ENCODE measurements at places on chromosomes 16 and 17. TPM values are rescaled to one million over a fixed set of nuclear protein-coding genes. Genes with fewer than 3 reads are reported as not detected.

GRCh38 chr17:78769196-78769773 lies 12.8 kb downstream of the CYTH1 start:
- no peak for DNase-seq

GRCh38 chr17:75277664-75278071 lies 6.6 kb upstream of the MIF4GD start:
- no peak for DNase-seq

The FGF11 gene
- total RNA-seq = 0.44 TPM

- no peak for DNase-seq
Observed at GRCh38 chr16:11005611-11005975, 61.2 kb downstream of the CLEC16A start.

GRCh38 chr16:28326881-28327610 lies 34.7 kb downstream of the SBK1 start:
- DNase-seq = no peak

Measured in glomerular endothelial cell (primary cell).